ENCODE measurements at places on chromosomes 4 and X.
A peak's percentile ranks its signal among the peaks of the same experiment; 100 is the strongest.

GRCh38 chr4:22498866-22499265 lies 17.0 kb downstream of the ADGRA3 start:
- no peak for DNase-seq

DNA sequence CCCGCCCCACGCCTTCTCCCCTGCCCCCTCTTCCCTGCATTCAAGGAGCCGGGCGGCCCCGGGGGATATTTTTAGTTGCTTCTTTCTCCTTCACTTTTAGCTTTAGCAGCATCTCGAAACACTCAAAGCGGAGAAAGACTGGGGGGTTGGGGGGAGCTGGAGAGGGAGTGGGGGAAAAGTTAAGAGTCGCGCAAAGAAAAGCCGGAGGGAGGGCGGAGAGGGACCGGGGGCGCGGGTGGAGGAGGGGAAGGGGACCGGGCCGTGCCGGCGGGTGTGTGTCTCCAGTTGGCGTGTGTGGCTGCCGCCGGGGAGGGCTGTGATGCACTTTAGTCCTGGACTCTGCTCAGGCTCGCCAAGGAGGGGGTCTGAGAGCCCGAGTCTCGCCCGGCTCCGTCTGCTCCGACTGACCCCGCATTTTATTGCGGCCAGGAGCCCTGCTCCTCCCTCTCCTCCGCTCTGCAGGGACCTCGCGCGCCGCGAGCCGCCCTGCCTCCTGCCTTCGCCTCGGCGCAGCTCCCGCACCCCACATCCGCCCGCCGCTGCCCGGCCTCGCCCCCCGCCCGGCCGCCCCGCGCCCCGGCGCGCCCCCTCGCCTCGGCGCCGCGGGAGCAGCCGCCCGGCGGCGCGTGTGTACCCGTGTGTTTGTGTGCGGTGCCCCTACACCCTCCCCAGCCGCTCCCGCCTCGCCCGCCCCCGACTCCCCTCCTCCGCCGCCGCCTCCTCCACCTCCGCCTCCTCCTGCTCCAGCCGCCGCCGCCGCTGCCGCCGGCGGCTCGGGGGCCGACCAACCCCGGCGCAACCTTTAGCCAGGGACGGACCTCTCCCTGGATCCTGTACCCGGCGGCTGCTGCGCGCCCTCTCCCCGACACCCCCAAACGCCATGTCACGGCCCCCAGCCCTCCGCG lies 1.4 kb downstream of the ZNF827 start:
- DNase-seq, result peak; percentile 48

DNA sequence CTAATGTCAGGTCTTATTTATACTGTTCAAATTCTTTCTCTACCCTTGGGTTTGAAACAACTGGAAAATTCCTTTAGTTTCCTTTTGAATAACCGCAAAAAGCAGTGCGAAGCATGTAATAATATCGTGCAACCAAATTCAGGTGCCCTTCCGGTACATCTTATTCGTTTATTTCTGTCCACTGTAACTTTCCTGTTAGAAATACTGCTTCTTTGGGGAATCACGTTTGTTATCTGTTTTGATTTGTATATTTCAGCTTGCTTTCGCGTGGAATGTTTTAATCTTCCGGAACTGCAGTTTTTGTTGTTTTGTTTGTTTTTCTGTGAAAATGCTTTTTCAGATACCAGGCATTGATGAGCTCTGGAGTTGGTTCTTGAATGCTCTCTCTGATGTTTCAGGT lies 85.7 kb upstream of the HPRT1 start:
- no peak for DNase-seq

GRCh38 chr4:86100539-86101215 lies 259.2 kb downstream of the MAPK10 start:
- DNase-seq, result no peak

GRCh38 chrX:129786210-129786651 lies 6.5 kb downstream of the SASH3 start:
- DNase-seq, result no peak

- no peak for DNase-seq
Measured at GRCh38 chr4:59945716-59946115, 1254.4 kb upstream of the ADGRL3 start.

GRCh38 chrX:52352551-52352950 lies 16.3 kb upstream of the XAGE2 start:
- no peak for DNase-seq

GRCh38 chrX:136336623-136337022 lies 35.9 kb downstream of the ADGRG4 start:
- DNase-seq, result no peak

DNA sequence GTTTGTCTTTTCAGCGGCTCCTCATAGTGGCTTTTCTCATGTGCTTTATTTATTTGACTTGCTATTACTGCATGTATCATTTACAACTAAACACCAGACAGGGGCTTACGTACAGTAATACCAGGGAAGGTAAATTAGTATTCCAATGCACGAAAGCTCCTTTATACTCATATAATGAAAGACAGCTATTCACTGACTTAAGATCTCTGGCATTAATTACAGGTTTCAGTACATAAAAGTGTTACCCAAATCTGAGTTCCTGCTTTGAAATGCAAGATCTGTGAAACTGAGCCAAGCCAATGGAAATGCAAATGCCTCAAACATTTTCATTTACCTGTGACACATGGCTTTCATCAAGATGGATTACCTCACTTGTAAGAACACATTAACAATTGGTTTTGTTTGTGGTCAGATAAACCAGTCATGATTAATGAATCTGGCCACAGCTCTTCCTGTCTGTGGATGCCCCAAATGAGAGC lies 107.2 kb downstream of the ANAPC4 start:
- no peak for DNase-seq

- no peak for DNase-seq
Measured at GRCh38 chrX:75997692-75998091, 175.2 kb upstream of the PBDC1 start.

DNA sequence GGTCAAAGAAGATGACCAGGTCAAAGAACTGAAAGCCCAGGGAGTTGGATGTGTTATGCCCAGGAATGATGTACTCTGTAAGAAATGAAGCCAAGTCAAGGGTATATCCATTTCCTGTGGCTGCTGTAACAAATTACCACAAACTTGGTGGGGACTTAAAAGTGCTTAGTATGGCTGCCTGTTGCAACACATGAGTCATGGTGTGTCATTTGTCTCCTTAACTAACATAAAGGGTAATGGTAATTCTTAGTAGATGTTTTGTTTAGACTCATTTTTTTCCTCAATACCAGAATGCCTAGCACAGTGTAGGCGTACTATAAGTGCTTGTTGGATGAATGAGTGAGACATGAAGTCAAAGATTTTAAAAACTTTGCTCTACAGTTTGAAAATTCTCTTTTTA lies 45.7 kb downstream of the SYTL5 start:
- no peak for DNase-seq

- DNase-seq, result peak; percentile 64
Measured at GRCh38 chr4:65670331-65671031, at the start of gene EPHA5. Gene EPHA5, minus strand, starts transcription at chr4:65670489. Its CDS starts 747 bp downstream, at chr4:65669742.

GRCh38 chr4:69489856-69490255 lies 5.8 kb downstream of the UGT2B4 start:
- DNase-seq, result no peak

DNA sequence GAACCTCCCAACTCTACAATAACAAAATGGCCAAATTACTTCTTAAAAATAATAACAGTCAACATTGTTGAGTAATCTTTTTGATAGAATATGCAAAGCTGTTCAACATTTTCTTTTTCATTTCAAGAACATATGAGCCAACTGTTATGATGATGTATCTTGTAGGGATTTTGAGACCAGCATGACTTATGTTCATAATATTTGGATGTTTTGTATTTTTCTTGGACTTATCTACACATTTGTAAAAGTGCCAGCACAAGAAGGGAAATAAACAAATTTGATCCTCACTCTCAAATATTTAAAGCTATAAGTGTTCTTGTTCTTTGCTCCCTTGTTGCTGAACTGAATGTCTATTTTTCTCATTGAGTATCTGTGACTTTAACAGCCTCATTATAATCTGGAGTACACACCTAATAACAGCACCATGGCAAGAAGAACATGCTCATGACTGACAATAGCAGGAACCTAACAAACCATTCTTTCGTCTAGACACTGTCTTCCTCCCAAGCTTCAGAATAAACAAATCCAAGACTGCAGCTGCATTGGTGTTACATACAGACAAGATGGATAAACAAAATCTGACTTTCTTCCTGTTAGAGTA lies 1049.7 kb downstream of the FAT4 start:
- no peak for DNase-seq

- DNase-seq, result no peak
Measured at GRCh38 chr4:162506253-162506652, 342.5 kb upstream of the FSTL5 start.

GRCh38 chrX:1224954-1225353 lies 12.5 kb upstream of the CRLF2 start:
- DNase-seq, result no peak

DNA sequence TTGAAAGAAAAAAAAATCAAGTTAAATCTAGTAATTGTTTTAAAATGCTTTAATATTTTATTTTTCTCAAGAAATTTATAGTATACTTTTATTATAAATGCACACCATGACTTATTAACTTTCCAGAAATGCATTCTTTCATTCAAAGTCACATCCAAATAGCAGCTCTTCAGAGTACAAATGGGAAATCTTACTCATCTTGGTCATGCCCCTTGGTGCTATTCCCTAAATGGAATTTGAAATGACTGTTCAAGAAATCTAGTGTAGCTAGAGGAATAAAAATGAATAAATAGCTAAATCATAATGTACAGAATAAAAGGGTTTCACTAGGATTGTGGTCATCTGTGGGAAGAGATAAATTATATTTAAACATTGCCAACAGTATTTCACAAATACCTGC lies 1139.7 kb downstream of the PCDH18 start:
- DNase-seq, result no peak

DNA sequence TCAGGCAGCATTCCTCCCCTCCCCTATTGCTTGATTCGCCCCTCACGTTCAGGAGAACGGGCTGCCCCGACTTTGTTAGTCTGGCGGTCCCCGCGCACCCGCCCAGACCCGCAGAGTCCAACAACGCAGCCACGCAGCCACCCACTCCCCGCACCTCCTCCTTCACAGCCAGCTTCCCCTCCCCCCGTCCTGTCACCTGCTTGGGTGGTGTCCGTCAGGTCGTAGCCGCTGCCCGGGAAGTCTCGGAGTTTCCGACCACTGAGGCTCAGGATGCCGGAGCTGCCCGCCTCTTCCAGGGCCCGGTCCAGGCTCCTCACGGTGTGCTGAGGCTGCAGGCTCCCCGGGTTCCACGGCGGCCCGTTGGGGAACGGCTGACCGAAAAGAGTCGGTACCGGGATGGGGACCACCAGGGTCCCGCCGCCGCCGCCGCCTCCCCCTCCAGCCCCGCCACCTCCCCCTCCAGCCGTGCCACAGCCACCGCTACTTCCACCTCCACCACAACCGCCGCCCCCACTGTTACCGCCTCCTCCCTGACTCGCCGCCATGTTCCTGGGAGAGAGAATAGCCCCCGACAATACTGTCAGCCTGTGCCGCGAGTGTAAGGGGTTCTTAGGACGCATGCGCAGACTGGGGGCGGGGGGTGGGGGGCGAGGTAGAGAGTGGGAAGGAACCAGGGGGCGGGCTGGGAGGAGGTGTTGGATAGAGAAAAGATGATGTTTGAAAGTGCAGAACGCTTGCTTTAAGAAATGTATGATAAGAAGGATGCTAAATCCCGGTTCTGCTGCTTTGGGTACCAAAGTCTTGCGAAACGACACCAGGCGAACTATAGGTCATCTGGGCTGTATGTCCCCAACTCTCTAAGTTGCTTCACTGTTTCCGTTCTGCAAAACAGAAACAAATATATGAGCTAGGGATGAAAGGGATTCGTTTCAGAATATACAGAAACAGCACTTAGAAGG lies at the start of gene LRCH2:
LRCH2 (minus strand) TSS at position 600 of the 959 bp plus-strand sequence; CDS start at position 545, 55 bp downstream.
- DNase-seq, result peak; percentile 57

DNA sequence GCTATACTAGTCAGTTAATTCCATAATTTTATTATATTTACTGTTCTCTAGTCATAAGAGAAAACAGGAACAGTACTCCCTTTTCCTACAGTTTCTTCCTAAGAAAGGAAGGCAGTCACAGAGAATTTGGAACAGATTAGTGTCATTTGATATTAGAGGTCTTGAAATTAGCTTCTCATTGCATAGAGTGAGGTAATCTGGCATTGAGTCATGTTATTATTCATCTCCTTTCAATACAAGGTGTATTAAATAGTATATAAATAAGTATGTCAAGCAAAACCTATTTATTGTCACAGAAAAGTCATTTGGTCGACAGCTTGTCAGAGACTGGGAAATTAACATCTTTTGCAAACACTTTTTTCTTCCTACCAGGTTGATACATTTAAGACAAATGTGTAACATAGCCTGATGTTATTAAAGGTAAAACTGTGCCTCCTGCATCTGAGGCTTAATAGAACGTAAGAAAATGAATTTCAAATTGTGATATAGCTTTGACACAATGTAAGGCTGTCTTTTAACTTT lies 753.1 kb upstream of the FRG1 start:
- no peak for DNase-seq

DNA sequence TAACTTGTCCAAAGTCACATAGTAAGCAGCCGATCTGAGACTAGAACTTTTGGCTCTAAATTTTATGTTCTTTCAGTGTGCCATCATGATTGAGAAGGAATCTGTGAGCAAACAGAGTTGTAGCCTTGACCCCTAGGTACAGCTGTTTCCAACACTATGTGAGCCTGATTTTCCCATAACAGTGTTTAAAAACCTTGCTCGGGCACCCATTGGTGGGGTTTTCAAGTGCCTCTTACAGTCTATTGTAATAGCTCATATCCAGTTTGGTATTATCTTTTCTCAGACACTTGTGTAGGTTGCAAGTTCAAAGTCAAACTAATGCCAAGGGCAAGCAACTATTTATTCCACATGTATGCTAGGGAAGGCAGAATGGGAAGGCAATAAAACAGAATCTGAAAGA lies 467.9 kb downstream of the INPP4B start:
- DNase-seq, result no peak

DNA sequence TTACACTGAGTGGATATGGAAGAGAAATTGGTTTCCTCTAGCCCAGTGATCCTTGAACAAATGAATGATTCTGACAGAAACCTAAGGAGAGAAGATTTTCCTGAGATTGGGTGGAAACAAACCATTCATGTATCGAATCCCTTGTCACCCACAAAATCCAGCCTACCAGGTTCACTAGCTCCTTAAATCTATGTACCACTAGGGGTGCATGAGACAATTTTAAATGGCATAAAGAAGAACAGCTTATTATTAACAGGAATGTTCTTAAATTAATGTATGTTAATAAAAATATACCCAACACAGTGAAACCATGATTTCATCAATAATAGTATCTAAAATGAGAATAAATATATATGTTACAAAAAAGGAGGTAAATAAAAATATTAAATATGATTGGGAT lies 118.4 kb upstream of the LNX1 start:
- DNase-seq, result no peak

GRCh38 chr4:92101737-92102172 lies 202.0 kb upstream of the GRID2 start:
- no peak for DNase-seq

- peak; percentile 41 for DNase-seq
Measured at GRCh38 chr4:5979981-5980380, 38.2 kb downstream of the C4orf50 start.

Measured in neural crest cell (in vitro differentiated cells).